ENCODE measurements at places on chromosomes 11 and 22.

GRCh38 chr11:81870066-81870412 lies 863.6 kb downstream of the FAM181B start:
- DNase-seq, result no peak

- no peak for DNase-seq
These were observed 143.7 kb downstream of the TYR start for GRCh38 chr11:89321401-89321800.

DNA sequence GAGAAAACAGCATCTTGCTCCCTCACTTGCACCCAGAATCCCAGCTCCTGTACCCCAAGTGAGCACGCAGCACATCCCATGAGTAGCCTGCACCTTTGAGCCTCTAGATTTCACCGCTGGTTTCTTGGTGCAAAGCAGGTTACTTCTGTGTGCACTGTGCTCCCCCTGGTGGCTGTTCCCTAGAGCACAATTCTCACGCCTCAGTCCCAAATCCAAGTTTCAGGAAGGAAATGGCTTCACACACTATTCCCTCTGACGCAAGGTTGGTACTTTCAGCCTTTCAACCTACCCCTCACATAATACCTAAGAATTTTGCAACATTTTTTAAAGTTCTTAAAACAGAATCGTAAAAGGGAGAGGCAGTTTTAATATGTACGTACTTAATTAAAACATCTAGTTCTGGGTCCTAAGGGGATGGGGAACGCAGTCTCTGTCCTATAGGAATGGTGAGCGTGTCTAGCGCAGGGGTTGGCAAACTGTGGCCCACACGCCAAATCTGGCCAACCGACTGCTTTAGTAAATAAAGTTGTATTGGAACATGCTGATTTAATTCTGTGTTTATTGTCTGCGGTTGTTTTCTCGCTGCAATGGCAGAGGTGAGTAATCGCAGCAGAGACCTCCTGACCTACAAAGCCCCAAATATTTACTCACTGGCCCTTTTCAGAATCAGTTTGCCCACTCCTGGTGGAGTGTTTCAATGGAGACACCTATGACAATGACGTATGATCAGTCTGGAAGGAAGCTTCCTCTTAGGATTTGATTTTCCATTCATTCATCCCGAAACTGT lies 27.5 kb downstream of the DHCR7 start:
- no peak for DNase-seq

- no peak for DNase-seq
These were observed 379.5 kb downstream of the ETS1 start for GRCh38 chr11:128207861-128208321.

GRCh38 chr22:31692186-31692886 lies 30.3 kb upstream of the PISD start:
- no peak for DNase-seq

DNA sequence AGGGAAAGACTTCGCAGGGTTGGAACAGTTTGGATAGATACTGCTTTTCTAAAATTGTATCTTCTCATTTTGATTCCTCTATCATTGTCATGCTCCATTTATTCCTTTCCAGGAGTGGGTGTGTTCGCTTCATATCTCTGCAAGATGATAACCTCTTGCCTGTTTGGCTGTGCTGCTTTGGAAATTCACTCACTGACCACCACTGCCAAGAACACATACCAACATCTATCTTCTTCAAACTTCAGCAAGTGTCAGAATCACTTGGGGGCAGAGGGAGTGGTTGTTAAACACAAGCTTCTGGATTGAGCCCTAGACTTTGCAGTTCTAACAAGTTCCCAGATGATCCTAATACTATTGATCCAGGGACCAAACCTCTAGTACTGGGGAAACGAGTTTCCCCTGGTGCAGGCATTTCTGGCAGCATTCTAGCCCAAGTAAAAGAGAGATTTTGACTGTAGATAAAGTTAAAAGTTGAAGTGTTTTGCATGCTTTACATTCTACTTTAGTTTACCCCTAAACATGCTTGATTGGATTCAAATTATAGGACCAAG lies 11.5 kb upstream of the DKK3 start:
- no peak for DNase-seq

DNA sequence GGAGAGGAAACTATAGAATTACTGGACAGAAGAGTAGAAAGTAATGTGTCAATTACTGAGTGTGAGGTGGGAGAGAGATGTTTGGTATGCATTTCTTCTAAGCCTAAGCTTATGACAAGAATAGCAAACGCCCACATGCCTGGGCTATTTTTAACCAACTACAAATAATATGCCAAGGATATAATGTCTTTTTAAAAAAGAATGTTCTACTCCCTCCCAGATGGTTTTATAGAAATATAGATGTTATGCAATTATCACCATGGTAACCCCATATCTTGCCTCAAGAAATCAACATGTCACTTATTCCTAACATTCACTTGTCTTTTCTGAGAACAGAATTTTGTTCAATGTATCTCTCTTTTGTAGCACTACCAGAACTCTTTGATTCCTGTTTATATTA lies 996.7 kb upstream of the CHORDC1 start:
- DNase-seq, result no peak

DNA sequence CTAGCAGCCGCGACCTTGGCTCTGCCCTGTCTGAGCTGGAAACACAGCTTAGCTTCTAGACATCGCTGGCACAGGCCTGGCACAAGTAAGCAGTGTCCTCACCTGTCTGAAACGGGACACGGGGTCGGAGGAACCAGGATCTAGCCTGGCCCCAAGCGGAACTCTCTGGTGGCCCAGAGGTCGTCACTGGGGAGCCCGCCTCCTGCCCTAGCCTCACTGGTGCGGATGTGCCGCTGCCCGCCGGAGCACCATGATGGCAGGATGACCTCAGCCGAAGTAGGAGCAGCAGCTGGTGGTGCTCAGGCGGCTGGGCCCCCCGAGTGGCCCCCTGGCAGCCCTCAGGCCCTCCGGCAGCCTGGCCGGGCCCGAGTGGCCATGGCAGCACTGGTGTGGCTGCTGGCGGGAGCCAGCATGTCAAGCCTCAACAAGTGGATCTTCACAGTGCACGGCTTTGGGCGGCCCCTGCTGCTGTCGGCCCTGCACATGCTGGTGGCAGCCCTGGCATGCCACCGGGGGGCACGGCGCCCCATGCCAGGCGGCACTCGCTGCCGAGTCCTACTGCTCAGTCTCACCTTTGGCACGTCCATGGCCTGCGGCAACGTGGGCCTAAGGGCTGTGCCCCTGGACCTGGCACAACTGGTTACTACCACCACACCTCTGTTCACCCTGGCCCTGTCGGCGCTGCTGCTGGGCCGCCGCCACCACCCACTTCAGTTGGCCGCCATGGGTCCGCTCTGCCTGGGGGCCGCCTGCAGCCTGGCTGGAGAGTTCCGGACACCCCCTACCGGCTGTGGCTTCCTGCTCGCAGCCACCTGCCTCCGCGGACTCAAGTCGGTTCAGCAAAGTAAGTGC lies 871 bp downstream of the SLC35E4 start:
- no peak for DNase-seq

- no peak for DNase-seq
These were observed 112.5 kb upstream of the ANO3 start for GRCh38 chr11:26219183-26220117.

DNA sequence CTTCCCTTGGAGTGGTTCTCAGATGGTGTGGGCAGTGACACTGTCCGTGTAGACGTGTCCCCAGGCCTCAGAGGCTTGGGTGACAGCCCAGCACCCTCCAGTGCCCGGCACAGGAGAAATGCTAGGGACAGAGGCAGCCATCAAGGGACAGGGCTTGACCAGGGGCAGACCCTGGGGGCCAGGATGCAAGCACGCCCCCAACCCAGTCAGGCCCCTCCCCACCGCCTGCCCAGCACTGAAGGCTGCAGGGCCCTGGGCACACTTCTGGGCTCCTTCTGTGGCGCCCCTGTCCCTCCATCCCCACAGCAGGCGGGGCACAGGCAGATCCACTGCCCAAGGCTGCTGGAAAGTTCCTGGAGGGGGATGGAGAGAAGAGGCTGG lies 11.1 kb downstream of the IGF2 start:
- DNase-seq, result no peak

DNA sequence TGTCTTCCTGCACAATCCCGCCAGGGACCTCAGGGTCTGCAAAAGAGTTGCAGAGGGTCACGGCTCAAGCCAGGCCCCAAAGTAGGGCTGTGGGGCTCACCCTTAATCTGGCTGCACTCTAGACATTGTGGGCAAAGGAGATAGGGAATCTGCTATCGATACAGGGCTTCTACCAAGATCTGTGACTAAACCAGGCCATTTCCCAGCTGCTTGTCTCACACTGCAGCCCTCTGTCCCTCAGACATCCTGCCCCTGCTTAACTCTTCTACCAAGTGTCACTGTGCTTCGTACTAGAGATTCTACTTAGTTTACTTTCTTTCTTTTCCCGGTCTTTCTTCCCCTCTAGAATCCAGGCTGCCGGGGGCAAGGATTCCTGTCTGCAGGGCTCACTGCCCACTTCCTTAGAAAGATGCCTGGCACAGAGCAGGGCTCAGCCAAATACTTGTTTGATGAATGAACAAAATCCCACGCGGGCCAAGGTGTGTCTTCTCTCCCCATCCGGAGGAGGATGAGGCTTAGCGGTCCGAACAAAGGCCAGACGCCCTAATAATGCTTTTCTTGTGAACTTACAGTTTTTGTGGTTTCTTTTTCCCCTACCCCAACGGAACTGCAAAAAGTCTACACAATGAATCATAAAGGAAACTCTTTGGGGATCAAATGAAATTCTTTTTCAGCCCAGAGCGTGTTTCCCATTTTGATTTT lies 61.3 kb upstream of the ANO1 start:
- no peak for DNase-seq

DNA sequence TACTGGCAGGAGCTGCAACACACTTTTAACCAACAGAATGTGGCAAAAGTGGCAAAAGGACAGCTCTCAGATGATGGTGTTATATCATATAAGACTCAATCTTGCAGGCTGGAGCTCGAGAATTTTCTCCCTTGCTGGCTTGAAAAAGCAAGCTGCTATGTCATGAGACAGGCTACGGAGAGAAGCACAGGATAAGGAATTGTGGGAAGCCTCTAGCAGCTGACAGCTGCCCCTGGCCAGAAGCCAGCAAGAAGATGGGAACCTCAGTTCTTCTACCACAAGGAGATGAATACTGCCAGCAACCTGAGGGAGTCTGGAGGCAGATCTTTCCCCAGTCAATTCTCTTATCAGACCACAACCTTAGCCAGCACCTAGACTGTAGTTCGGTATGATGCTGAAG lies 24.6 kb downstream of the FXYD6 start:
- no peak for DNase-seq

DNA sequence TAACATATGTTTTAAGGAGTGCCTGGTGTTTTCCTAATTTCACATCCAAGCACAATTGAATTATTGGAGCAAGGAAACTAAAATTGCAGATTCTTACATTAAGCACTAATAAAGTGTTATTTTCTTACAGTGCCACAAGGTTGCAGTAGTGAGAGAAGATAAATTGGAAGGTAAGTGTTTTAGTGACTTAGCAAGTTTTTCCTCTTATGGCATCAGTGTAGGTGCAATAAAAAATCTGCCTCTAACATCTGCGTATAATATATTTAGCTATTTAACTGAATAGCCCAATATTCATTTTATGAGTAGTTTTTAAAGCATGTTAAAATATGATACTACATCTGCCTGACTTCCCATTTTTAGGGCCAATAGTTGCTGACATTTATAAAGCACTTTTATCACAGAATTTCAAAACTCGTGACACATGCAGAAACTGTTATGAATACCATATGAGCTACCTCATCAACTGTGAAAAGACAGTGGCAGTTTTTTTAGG lies 19.0 kb downstream of the POLD3 start:
- no peak for DNase-seq

GRCh38 chr11:128359515-128359914 lies 227.8 kb downstream of the ETS1 start:
- DNase-seq, result no peak

DNA sequence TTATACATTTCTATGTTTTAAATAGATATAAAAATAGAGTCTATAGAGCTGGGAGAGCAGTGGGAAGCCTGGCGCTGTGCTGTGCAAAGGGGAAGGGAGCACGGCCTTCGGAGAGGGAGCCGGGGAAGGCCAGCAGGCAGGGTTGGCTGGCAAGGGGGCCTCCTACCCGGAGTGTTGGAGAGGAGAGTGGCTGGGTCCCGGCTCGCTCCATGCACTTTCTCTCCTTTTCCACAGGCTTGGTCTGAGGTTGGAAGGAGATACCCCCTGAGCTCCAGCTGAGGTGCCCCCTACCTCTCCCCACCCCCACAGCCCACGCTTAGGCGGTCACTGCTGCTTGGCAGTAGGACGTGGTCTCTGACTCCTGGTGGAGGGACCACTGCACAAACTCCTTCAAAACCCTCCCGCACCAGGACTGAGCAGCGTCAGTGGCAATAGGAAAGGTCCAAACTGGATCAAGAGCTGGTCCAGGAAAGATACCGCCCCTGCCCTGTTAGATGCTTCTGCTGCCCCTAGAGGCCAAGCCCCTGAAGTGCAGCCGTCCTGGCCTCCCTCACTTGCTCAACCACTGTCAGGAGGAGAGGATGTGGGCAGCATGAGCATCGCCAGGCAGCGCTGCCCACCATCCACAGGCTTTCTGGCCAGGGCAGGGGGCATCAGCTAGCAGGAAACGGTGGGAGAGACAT lies 52.9 kb downstream of the SYT13 start:
- no peak for DNase-seq

DNA sequence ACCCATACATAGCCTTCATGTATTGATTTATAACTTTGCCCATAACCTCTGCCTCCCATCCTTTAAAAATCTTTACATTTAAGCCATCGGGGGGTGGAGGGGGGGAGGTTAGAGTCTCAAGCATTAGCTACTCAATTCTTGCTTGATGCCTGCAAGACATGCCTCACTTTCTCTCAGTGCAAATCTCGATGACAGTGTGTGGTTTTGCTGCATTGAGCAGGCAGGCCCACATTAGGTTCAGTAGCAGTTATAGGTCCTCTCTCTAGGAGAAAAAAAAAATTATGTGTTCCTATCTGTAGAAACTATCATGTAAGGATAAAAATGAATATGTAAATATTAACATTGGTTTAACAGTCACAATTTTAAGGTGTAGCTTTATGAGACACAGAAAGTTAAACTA lies 314.0 kb upstream of the ANO3 start:
- no peak for DNase-seq

GRCh38 chr11:98630736-98631135 lies 390.0 kb upstream of the CNTN5 start:
- DNase-seq, result no peak

- DNase-seq, result no peak
These were observed 38.5 kb upstream of the ARFGAP3 start for GRCh38 chr22:42895541-42895981.

GRCh38 chr11:95088946-95089619 lies 563 bp upstream of the ENDOD1 start:
- DNase-seq, result no peak

GRCh38 chr11:77375107-77375506 lies 73.6 kb upstream of the GDPD4 start:
- DNase-seq, result no peak

- DNase-seq, result no peak
These were observed 1488.4 kb upstream of the TENM4 start for GRCh38 chr11:80929031-80929805.

GRCh38 chr11:95925011-95925410 lies 1.1 kb upstream of the MTMR2 start:
- DNase-seq, result no peak

GRCh38 chr11:119756169-119756865 lies 27.3 kb upstream of the NECTIN1 start:
- DNase-seq, result no peak

- DNase-seq, result no peak
These were observed 116.6 kb downstream of the NAV2 start for GRCh38 chr11:19829109-19829837.
